IPS DF 6.9 (cell line): ENCODE measurements at places on chromosomes 12 and 14.

- no peak for DNase-seq
Observed at GRCh38 chr12:9895215-9895971, 14.1 kb downstream of the KLRF2 start.

DNA sequence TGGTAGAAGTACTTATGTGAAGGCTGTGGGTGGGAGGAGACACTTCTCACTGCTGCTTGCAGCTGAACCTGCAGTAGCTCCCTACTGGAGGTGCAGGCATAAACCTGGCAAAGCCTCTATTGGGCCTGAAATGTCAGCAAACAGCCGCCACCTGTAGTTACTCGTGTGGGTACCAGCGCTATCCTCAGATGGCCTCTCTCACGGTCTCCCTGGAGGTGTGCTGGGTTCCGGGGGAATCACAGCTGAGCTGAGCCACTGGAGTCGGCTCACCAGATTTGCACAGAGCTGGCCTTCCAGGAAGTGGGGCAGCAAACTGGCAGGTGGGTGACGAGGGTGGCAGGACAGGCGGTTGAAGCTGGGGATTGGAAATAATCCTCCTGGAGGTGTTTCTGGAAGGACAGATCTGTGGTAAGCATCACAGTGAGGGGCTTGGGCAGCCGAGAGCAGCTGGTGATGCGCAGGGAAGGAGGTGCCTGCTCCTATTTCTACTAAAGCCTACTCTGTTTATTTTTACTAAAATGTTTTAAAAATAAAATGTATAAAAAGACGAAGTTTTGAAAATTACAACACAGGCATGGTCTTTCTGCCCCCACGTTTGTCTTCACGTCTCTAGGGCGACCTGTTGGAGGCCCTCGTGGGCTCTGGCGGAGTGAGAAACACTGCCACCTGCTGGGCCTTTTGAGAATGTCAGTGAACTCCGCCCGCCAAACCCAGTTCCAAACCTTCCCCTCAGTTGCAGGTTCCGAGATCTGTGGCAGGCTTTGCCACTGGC, 67.8 kb upstream of the PLEKHG3 start:
- peak; percentile 63 for DNase-seq

DNA sequence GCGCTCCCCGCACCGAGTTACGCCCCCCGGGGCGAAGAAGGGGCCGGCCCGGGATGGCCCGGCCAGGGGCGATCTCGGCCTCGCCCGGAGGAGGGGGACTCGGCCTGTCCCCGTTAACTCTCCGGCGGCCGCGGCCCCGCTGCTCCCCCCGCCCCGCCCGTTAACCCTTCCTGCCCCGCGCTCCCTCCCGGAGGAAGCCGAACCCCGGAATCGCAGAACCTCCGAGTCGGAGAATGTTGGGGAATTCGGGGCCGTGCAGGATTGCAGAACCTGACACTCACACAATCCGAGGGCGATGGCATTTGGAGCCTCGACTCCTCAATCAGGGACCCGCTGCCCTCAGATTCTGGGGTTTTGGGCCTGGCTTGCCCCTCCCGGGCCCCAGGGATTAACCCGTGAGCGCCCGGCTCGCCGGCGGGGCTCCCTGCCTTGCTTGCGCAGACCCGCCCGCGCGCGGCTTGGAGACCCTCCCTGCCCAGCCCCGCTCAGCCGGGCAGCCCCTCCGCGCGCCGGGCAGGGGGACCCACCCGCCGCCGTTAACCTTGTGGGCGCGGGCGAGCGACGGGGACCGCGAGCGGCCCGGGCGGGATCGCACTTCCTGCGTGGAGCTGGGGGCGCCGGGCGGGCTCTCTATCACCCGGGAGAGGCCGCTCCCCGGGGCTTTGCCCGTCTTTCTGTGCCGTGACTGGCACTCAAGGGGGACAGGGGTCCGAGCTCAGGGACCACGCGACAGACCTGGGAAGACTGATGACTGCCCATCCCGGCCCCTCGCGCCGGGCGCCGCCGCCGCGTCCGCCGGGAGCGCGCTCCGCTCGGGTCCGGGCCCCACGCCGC, 18.8 kb downstream of the BEGAIN start:
- no peak for DNase-seq

DNA sequence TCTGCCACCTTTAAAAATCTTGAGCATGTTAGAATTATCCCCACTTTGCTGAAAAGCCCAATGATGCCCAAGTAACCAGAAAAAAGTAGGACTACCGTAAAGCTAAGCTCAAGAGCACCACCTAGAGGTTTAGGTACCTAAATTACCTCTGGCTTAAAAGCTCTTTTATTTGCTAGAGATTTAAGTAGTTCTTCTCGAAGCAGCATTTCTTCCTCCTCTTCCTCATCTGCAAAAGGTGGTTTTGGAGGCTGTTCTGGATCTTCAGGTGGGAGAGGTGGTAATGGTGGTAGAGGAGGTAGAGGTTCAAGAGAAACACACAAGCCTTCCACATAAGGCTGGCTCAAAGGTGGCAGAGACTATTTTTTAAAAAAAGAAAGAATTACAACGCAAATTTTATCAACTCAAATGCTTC, 26.9 kb downstream of the ZFC3H1 start:
- DNase-seq: peak; percentile 41

DNA sequence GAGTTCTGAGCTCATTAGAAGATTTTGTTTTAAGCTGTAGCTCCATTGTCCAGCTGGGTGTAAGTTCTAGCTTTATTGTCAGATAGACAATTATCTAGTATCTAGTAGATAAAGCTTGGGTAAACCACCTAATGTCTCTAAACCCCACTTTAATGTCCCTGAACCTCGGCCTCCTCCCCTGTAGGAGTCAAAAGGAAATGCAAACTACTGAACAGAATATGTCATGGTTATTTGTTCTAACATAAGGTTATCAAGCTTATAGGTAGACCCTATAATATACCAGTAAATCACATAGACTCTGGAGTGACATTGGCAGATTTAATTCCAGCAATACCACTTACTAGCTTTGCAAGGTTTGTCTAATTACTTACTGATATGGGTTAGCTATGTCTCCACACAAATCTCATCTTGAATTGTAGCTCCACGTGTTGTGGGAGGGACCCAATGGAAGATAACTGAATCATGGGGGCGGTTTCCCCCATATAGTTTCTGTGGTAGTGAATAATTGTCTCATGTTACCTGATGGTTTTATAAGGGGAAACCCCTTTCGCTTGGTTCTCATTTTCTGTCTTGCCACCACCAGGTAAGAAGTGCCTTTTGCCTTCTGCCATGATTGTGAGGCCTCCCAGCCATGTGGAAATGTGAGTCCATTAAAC, 29.4 kb downstream of the BCAT1 start:
- no peak for DNase-seq

DNA sequence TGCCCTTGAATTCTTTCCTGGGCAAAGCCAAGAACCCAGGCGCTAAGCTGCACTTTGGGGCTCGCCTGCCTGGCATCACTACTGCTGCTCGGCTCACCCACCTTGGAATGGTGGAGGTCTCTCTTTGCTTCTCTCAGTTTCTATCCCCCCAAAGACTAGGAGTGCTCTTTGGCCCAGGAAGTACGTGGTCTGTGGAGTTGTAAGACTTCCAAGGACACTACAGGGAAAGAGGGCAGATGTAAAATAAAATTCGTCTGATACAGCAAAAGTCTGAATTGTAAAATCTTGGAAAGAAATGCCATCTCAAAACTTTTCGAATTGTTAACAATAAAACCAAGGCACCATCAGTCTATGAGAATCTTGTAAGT, 52.5 kb upstream of the MAP1LC3B2 start:
- DNase-seq: no peak

DNA sequence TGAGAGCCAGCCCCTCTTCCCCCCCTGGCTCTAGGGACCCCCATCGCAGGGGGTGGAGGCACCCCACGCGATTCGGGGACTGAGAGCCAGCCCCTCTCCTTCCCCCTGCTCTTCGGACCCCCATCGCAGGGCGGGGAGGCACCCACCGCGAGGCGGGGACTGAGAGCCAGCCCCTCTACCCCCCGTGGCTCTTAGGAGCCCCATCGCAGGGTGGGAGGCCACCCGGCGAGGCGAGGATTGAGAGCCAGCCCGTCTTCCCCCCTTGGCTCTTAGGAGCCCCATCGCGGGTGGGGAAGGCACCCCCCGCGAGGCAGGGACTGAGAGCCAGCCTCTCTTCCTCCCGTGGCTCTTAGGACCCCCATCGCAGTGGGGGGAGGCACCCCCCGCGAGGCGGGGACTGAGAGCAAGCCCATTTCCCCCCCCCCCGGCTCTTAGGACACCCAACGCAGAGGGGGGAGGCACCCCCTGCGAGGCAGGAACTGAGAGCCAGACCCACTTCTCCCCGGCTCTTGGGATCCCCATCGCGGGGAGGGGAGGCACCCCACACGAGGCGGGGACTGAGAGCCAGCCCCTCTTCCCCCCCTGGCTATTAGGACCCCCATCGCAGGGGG, 45.6 kb downstream of the DDX11 start:
- DNase-seq: no peak

DNA sequence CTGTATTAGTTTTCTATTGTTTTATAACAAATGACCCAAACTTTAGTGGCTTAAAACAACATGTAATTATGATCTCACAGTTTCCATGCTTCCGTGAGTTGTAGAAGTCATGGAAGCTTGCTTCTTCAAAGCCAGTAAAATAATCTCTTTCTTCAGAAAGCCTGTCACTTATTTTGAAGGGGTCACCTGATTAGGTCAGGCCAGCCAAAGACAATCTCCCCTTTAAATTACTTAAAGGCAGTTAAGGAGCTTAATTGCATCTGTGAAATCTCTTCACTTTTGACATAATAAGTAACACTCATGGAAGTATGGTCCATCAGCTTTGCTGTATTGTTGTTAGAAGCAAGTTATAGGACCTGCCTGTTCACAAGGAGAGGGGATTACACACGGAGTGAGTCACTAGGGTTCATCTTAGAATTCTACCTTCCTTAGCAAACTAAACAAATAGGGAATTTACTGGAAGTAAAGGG, 89.8 kb downstream of the FAR2 start:
- DNase-seq: no peak

- no peak for DNase-seq
Observed at GRCh38 chr14:58808828-58809227, 171.1 kb downstream of the DACT1 start.

- DNase-seq: no peak
Observed at GRCh38 chr12:67647181-67647798, 1.3 kb upstream of the DYRK2 start.

- DNase-seq: no peak
Observed at GRCh38 chr12:7864601-7865150, 8.0 kb downstream of the SLC2A14 start.

- no peak for DNase-seq
Observed at GRCh38 chr12:14239935-14240872, 125.3 kb upstream of the ATF7IP start.

DNA sequence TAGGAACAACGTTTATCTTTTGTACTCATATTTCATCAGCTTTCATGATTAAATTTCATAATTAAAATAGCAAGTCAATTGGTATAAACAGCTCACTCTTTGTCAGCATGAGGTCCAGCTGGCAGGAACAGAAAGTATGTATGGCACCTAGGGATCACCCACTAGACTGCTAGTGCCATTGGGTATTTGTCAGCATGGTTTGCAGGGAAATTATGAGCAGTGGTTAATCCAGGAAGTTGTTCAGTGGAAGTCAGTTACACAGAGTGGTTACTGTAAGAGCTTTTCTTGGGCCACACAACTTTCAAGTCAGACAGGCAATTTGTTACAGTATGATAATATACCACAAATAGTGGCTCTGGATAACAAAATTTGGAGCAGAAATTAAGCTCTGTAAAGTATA, 340.3 kb upstream of the RGS6 start:
- DNase-seq: no peak

DNA sequence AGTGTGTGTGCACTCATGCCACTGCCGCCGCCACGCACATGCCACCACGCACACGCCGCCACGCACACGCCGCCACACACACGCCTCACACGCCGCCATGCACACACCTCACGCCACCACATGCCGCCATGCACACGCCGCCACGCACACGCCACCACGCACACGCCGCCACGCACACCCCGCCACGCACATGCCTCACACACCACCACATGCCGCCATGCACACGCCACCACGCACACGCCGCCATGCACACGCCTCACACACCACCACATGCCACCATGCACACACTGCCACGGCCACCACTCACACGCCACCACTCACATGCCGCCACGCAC, 6.3 kb downstream of the CLBA1 start:
- no peak for DNase-seq

- DNase-seq: no peak
Observed at GRCh38 chr12:121806009-121806545, 2.3 kb downstream of the SETD1B start.

DNA sequence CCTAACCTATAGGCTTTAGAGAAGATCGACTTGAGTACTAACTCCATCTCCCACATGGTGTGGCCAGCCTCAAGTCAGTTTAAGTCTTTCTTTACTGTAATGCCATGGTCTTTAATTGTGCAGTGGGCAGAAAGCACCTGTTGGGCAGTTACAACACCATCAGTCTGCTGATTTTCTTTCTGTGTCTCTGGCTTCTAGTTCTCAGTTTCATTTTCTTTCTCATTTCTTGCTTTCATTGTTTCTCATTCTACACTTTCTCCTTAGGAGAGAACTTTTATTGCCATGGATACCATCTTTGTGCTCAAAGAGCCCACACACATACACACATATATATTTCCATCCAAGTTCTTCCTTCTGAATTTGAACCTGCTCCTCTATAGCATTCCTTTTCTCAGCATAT, 96.1 kb upstream of the SLC16A7 start:
- no peak for DNase-seq

DNA sequence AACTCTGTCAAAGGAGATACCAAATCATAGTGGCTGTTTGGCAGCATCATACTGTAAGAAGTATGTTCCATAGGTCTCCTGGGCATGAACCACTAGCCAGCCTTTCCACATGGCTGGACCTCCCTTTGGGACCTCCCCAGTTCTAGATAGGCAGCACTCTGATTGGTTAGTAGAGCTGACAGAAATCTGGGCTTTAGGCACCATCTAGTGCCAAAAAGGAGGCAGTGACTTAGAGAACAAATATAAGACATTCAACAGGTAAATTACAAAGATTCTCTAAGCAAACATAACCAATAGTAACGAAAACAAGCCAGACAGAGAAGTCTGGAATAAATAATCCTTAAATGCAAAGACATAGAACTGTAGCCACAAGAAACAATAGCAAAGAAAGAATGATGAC, 148.0 kb upstream of the PDE3A start:
- DNase-seq: peak; percentile 5

- DNase-seq: no peak
Observed at GRCh38 chr14:98445718-98446117, 826.3 kb downstream of the BCL11B start.

- no peak for DNase-seq
Observed at GRCh38 chr12:120474616-120474960, 5.0 kb upstream of the SRSF9 start.

- DNase-seq: no peak
Observed at GRCh38 chr14:23538785-23539184, 12.8 kb downstream of the ZFHX2 start.

GRCh38 chr12:52298677-52299190, 7.4 kb upstream of the KRT81 start:
- no peak for DNase-seq
